ENCODE measurements at places on chromosomes 12 and 14. TPM values are rescaled to one million over a fixed set of nuclear protein-coding genes. Genes with fewer than 3 reads are reported as not detected.

- DNase-seq, result no peak
These were observed 531.3 kb downstream of the GALC start for GRCh38 chr14:87461704-87462103.

Gene VRTN
- not detected for total RNA-seq

Gene SCN8A
- 1.2 TPM for total RNA-seq

DNA sequence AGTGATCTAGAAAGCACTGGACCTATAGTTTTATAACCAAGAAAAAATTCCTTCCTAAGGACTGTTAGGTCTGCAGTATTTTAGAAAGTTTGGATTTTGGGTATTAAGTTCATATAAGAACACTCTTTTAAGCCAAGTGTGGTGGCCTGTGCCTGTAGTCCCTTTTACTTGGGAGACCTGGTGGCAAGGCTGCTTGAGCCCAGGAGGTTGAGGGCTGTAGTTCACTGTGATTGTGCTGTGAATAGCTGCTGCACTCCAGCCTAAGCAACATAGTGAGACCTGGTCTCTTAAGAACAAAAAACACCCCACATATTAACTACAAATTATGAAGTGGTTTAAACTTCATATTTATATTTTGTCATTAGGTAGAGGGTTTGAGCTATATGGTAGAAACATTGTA is 9.7 kb downstream of the DNM1L start:
- no peak for DNase-seq

DNA sequence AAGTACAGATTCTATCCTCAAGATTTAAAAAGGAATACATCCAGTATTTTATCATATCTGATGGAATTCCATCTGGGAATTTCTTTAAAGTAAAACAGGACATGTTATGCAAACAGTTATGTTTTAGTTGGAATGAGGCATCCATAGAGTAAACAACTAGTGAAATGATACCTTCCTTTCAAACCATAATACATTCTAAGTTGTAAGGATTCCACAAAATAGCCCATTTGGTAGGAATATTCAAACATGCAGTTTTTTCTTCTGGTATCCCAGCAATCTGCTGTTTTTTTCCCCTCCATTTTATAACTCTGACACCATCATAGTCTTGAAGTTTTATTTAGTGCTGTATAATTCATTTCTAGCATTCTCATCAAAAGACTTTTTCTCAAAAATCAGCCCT is 149.6 kb downstream of the ADAMTS20 start:
- no peak for DNase-seq

Gene CLEC2D
- 0.20 TPM for total RNA-seq
